ENCODE measurements at places on chromosomes 4 and X. TPM values are rescaled to one million over a fixed set of nuclear protein-coding genes. Genes with fewer than 3 reads are reported as not detected.

The GPR143 gene
- total RNA-seq = 0.33 TPM

The ETDA gene
- not detected for total RNA-seq

The APOOL gene
- total RNA-seq = 12.0 TPM

The HMGB3 gene
- total RNA-seq = 9.2 TPM

The REELD1 gene
- total RNA-seq = not detected

The CXCL3 gene
- total RNA-seq = 0.75 TPM

DNA sequence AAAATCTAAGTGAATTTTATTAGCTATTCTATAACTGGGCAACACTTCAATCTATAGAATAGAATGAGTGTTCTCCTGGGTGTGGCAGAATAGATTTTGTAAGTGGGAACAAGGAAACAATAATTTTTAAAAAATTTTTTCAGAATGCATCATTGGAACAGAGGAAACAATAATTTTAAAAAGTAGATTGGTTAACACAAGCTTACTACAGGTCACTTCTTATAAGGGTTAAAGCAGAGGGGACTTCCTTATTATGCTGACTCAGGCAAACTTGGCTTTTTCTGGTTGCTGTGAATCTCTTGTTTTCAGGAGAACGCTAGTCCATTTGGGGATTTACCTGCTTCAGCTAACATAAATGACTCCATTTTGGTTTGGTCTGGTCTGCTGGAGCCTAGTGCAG lies 52.5 kb downstream of the HOPX start:
- no peak overlapping the region for H3K4me3 ChIP-seq
- DNase-seq = no peak
- no peaks in the 10 kb centered on the region for H3K27me3 ChIP-seq
- H3K4me1 ChIP-seq = no peaks in the 10 kb centered on the region
- H3K27ac ChIP-seq = no peak overlapping the region

DNA sequence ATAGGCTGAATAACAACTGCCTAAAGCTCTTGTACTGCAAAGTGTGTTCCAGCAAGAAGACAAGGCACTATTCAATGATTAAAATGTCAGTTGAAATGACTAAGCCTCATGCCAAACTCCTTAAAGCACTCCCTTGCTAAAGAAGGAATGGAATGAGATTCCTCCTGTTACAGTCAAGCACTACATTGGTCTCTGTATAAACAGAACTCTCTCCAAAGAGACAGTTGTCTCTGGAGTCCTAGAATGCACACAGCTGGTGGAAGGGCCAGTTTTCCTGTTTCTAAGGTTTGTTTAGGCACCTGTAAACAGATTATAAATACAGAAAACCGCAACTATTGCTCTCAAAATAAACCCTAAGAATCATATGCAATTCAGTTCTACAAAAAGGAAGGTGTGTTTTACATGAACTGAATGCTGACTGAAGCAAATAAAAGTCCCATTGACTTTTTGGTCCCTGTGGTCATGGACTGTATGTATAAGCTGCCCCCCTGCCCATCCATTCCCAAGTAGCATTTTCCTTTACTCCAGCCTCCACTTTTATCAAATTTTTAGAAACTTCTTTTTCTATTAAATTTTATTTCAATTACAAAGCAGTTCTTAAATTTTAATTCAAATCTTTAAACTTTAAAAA lies 47.0 kb downstream of the FAT1 start:
- no peak overlapping the region for H3K27ac ChIP-seq
- H3K36me3 ChIP-seq = no peaks in the 10 kb centered on the region
- no peak overlapping the region for H3K4me3 ChIP-seq

DNA sequence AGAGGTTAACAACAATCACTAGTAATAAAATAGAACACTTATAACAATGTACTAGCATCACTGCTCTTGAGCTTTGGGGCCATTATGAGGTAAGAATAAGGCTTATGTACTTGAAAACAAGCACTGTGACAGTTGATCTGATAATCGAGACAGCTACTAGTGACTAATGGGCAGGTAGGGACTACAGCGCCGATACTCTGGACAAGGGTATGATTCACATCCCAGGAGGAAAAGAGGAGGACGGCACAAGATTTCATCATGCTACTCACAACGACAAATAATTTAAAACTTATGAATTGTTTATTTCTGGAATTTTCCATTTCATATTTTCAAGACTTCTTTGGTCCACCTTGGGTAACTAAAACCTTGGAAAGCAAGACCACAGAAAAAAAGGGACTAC lies 62.3 kb downstream of the FAM184B start:
- no peak overlapping the region for H3K4me3 ChIP-seq
- H3K4me1 ChIP-seq = no peaks in the 10 kb centered on the region
- H3K27ac ChIP-seq = no peak overlapping the region
- H3K27me3 ChIP-seq = no peaks in the 10 kb centered on the region

GRCh38 chrX:45172890-45173289 lies 27.8 kb downstream of the DIPK2B start:
- no peaks in the 10 kb centered on the region for H3K36me3 ChIP-seq
- H3K27ac ChIP-seq = no peak overlapping the region
- no peaks in the 10 kb centered on the region for H3K27me3 ChIP-seq

- no peak overlapping the region for H3K27ac ChIP-seq
- H3K27me3 ChIP-seq = no peaks in the 10 kb centered on the region
Measured at GRCh38 chr4:179977378-179977777, 2265.8 kb upstream of the TENM3 start.

GRCh38 chr4:61336916-61337315 lies 136.8 kb downstream of the ADGRL3 start:
- H3K36me3 ChIP-seq = no peaks in the 10 kb centered on the region
- peaks cover 4% of the 10 kb centered on the region for H3K27me3 ChIP-seq
- H3K4me1 ChIP-seq = no peaks in the 10 kb centered on the region
- no peak overlapping the region for H3K27ac ChIP-seq
- H3K4me3 ChIP-seq = no peak overlapping the region
- no peak for DNase-seq

GRCh38 chr4:37662861-37663390 lies 23.2 kb downstream of the RELL1 start:
- peaks cover 28% of the 10 kb centered on the region for H3K4me1 ChIP-seq
- no peaks in the 10 kb centered on the region for H3K36me3 ChIP-seq
- no peak overlapping the region for H3K4me3 ChIP-seq
- H3K27ac ChIP-seq = peak overlapping the region; percentile 54
- no peaks in the 10 kb centered on the region for H3K27me3 ChIP-seq

DNA sequence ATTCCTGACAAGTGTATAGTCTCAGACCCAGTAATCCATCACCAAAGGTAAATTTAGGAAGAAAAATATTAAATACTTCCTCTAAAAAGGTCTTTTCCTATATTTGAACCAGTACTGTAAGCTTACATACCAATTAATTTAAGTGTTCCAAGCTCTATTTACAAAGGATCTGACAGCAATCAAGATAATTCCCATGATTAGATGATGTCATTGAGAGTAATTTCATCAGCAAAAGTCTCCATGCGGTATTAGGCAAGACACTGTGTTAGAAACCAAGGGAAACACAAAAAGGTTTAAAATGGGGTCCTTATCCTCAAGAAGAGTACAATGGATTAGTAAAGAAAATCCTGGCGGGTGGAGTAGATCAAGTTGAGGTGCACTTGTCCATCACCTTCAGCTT lies 198.5 kb downstream of the PRDM5 start:
- no peak for DNase-seq
- no peaks in the 10 kb centered on the region for H3K27me3 ChIP-seq
- H3K4me3 ChIP-seq = no peak overlapping the region
- no peaks in the 10 kb centered on the region for H3K36me3 ChIP-seq
- H3K27ac ChIP-seq = no peak overlapping the region
- H3K4me1 ChIP-seq = no peaks in the 10 kb centered on the region

GRCh38 chr4:101835121-101835904 lies 44.8 kb downstream of the BANK1 start:
- H3K4me3 ChIP-seq = no peak overlapping the region
- H3K27ac ChIP-seq = no peak overlapping the region
- H3K4me1 ChIP-seq = no peaks in the 10 kb centered on the region

DNA sequence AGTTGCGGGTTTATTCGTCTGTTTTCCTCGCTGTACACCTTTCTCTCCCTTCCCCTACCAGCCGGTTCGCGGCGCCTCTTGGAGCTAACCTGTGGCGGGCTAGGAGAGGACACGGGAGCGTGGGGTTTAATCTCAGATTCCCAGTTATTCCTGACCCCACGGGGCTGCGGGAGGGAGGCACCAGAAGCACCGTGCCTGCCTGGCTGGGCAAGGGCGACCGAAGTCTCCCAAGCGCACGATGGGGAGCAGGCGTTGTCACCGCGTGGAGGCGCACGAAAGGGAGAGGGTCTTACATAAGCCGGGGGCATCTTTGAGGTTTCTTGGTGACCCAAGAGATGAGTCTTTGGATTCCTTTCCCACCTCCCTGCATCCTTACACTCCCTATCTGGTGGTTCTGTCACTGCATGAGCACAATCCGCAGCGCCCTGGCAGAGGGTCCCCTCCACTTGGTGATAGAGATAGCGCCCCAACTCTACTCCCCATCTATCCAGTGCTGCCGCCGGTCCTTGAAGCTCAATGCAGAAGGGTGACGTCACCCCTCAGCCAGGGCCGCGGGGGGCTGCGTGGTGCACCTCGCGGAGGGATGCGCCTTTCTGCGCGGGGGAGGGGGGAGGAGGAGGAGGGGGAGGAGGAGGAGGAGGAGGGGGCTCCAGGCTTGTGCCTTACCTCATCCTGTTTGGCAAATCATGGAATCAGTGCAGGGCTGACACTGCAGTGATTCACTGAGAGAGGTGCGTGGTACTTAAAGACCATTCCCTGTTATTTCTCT lies 793 bp downstream of the TSPAN7 start:
- peak overlapping the region; percentile 61 for H3K4me3 ChIP-seq
- H3K4me1 ChIP-seq = peaks cover 11% of the 10 kb centered on the region
- no peaks in the 10 kb centered on the region for H3K36me3 ChIP-seq
- H3K27me3 ChIP-seq = no peaks in the 10 kb centered on the region
- H3K27ac ChIP-seq = peak overlapping the region; percentile 50
- peak; percentile 33 for DNase-seq

DNA sequence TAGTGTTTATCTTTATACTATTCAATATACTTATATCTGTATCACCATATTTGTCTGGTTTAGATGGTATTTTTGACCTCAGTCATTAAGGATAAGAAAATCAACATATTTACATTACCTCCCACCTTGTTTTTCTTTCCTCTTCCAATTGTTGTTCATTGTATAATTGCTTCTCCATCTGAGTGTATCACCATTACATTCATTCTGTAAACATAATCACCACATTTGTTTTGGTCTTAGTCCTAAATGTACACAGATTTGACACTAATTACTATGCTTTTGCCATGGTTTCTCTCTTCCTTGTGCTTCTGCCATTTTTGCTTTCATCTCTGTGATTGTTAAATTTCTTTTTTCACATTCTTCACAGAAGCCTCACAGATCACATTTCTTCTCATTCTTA lies 12.7 kb downstream of the ARMCX6 start:
- no peaks in the 10 kb centered on the region for H3K27me3 ChIP-seq
- DNase-seq = no peak
- no peaks in the 10 kb centered on the region for H3K4me1 ChIP-seq

- no peaks in the 10 kb centered on the region for H3K27me3 ChIP-seq
- H3K4me3 ChIP-seq = no peak overlapping the region
- H3K36me3 ChIP-seq = no peaks in the 10 kb centered on the region
- no peak for DNase-seq
- no peak overlapping the region for H3K27ac ChIP-seq
Measured at GRCh38 chr4:30840571-30840970, 120.4 kb downstream of the PCDH7 start.

DNA sequence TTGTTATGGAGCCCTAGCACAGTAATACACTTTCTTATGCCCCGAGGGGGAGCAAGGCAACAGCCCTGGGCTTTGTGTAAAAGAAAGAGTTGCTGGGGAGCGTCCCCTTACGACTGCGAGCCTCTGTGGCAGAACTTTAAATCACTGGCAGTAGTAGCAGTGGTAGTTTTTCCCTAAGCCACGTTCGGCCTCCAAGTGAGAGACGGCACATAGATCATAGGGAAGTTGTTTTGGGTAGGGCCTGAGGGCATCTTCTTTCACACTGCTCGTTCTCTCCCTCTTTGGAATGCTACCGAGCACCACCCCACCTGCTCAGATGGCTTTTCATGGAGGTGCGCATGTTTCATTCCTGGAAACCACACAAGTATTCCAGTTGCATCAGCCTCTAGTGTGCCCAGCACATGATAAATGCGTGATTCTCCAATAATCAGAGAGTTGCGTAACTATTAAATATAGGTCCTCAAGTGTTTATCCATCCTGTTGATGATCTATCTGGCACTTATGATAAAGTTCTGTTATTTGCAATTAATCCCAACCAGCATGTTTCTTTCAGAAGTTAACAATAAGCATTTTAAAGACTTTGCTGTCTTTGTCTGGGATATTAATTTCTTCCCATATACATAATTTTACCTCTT lies 7.0 kb upstream of the SYNPO2 start:
- no peak for DNase-seq
- H3K4me1 ChIP-seq = no peaks in the 10 kb centered on the region
- no peak overlapping the region for H3K4me3 ChIP-seq
- H3K36me3 ChIP-seq = no peaks in the 10 kb centered on the region
- H3K27ac ChIP-seq = no peak overlapping the region
- no peaks in the 10 kb centered on the region for H3K27me3 ChIP-seq

DNA sequence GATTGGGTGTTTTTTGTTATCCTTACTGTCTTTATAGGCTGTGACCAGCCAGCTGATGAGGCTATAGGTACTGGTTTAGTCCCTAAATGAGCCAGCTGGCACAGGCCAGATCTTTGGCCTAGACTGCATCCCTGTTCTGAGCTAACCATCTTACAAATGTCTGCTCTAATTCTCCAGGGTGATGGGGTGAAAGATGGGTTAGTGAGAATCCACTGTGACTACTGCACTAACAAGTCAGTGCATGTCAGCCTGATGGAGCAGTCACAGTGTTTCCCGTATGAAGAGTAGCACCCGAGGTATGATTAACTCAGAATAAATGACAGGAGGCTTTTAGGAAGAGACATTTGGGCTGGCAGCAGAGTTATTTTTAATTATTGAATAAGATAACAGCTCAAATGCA lies 181.0 kb downstream of the DCTD start:
- no peak for DNase-seq
- no peak overlapping the region for H3K4me3 ChIP-seq
- no peaks in the 10 kb centered on the region for H3K4me1 ChIP-seq
- H3K27ac ChIP-seq = no peak overlapping the region

GRCh38 chr4:83114576-83114975 lies at the start of gene PLAC8:
Gene PLAC8 (minus strand): TSS chr4:83114729. CDS start chr4:83107921, 6,808 bp downstream.
- no peaks in the 10 kb centered on the region for H3K36me3 ChIP-seq
- H3K4me3 ChIP-seq = peak within 1 kb of the TSS; percentile 33
- DNase-seq = no peak
- H3K27me3 ChIP-seq = no peaks in the 10 kb centered on the region
- H3K27ac ChIP-seq = peak within 1 kb of the TSS; percentile 46

DNA sequence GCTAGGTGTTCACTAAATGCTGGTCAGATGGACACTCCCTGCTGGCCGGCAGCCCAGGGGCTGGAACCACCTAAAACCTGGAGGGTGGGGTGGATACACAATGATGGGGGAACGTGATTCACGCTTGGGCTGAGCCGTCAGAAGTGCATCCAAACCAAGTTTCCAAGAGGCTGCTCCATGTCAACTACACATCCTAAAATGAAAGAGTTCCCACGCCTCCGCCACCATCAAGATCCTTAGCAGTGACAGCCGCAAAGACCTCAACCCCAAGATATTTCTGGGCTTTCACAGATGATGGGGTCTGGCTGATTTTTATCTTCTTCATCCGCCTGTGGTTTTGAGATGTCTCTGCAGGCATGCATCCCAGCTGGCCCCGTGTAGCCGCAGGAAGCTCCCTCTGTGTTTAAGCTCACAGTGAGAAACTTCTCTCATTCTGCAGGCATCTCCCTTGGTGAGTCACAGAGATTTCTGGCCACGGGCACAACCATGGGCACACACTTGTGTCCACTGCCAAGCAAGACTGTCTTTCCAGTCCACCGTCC lies 84.4 kb downstream of the HTRA3 start:
- no peaks in the 10 kb centered on the region for H3K27me3 ChIP-seq
- DNase-seq = no peak
- no peak overlapping the region for H3K4me3 ChIP-seq
- no peak overlapping the region for H3K27ac ChIP-seq
- no peaks in the 10 kb centered on the region for H3K36me3 ChIP-seq
- H3K4me1 ChIP-seq = no peaks in the 10 kb centered on the region

Measured in liver (tissue), 10 donors.